ENCODE measurements at places on chromosomes 6 and 20.

DNA sequence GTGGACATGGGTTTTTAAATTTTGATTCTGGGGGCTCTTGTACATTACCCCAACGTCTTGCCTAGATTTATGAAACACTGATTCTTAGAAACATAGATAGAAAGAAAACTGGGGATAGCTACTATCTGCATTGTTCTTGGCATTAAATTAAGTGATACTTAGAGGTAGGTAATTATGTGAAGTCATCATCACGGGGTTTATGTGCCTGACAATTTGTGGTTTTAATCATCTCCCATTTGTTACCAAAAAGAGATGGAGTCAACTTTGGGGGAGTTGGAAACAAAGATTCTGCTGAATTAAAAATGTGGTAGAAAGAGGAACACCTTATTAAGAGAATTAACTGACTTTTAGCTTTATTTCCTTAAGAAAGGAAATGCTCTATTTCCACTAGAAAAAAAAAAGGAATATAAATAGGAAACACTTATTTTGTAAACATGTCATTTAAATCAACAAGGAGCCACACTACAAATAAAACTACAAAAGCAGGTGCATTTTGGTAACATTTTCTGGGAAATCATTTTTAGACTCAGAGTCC is 5.6 kb downstream of the TNFAIP3 start:
- no peak for ATAC-seq

- ATAC-seq, result no peak
Observed at GRCh38 chr6:43781941-43782704, 12.1 kb downstream of the VEGFA start.

DNA sequence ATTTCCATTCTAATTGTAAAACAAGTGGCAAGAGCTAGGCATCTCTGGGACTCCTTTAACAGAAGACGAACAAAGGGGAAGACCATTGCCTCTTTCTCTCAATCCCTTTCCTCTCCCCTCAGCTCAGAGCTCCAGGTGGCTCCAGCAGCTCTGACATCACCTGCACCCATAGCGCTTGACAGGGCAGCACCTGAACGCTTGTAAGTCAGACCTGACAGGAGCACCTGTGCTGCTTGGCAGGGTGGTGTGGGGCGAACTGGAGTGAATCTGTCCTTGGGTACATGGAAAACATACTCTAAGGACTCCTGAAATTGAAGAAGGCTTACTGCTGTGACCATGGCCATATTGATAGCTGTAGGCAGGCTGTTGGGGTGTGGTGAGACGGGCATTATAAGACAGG is 409.5 kb upstream of the AGPAT4 start:
- ATAC-seq, result no peak

DNA sequence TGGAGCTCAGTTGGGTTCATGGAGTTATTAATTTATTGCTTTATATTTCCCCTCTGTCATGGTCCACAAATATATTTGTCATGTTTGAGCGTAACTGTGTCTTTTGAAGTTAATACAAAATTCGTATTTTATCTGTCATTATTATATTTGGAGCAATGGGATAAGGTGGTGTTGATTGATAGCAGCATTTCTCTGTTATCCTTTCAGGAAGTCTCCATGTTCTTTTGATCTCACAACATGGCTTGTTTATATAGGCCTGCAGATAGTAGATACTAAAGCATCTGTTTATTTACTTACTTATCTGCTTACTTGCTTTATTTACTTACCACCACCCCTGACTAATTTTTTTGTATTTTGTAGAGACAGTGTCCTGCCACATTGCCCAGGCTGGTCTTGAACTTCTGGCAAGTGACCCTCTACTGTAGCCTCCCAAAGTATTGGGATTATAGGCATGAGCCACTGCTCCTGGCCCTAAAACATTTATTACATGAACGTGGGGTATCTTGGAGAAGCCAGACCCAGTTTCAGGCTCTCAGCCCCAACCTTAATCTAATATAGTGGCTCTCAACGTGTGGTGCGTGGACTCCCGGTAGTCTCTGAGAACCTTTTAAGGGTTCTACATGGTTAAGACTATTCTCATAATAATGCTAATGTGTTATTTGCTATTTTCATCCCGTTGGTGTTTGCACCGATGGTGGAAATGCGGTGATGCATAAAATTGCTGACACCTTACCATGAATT is 104.2 kb downstream of the NCOA3 start:
- ATAC-seq, result no peak

GRCh38 chr6:39917329-39917728 is 16.9 kb downstream of the MOCS1 start:
- no peak for ATAC-seq

DNA sequence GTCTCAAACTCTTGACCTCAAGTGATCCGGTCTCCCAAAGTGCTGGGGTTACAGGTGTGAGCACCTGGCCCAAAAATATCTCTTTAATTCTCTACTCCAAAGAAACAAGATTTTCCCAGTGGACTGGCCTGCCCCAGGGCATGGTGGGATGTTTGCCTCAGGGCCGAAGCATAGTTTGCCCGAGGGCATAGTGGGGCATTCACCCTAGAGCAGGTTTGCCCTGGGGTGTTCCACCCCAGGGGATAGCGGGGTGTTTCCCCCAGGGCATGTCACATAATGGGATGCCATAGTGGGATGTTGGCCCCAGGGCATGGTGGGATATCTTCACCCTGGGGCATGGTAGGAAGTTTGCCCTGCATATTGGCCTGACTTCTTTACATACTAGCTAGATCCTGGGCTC is 97.2 kb downstream of the VEGFA start:
- no peak for ATAC-seq

- ATAC-seq, result no peak
Observed at GRCh38 chr6:80210618-80211017, 104.1 kb downstream of the BCKDHB start.

- no peak for ATAC-seq
Observed at GRCh38 chr6:61538801-61539200, 747.2 kb downstream of the KHDRBS2 start.

- no peak for ATAC-seq
Observed at GRCh38 chr6:96898241-96898851, 655 bp upstream of the NDUFAF4 start.

DNA sequence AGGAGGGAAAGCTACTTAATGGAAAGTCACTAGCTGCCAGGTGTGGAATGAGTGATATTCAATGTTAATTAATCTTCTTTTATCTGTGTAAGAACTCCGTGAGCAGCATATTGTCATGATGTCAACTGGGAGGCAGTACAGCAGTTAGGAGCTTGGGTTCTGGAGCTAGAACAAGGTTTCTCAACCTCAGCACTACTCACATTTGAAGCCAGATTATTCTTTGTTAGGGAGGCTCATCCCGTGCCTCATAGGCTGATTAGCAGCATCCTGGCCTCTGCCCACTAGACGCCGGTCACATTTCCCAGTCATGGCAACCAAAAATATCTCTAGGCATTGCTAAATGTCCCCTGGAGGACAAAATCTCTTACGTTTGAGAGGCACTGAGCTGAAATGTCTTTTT is 41.2 kb downstream of the BCAS1 start:
- no peak for ATAC-seq

DNA sequence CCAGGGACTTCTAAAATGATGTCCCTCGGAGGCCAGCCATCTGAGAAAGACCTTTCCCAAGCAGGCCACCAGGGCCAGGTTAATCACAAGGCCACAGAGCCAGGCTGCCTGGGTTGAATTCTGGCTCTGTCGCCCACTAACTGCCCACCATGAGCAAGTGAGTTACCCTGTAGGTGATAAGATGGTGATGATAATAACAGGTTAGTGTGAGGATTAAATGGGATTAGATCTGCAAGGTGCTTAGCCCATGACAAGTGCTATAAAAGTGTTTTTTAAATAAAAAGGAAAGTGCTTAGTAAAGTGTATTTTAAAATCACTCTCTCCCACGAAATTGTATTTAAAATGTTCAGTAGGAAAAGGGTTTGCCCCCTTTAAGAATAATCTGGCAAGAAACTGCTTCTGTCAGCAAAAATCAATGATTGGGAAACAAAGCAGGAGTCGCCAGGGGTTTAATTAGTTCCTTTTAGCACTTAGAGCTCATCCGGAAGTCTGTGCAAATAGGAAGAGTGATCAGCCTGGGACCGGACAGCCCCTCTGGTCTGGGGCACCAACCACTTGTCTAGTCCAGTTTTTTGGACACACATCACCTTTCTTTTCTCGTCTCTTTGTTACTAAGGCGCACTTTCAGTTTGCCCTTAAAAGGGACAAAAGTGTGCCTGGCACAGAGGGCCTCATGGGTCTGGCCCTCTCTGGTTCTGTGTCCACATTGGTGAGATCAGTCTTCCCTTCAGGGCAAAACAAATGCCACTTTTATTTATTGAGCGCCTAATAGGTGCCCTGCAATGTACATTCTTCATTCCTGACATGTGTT is 150.4 kb downstream of the GRM4 start:
- no peak for ATAC-seq

GRCh38 chr20:50366270-50367103 is 143.7 kb upstream of the PTPN1 start:
- no peak for ATAC-seq

- ATAC-seq, result no peak
Observed at GRCh38 chr6:130895516-130895915, 68.3 kb downstream of the SMLR1 start.

GRCh38 chr20:12264711-12265110 is 347.0 kb downstream of the BTBD3 start:
- ATAC-seq, result no peak

- no peak for ATAC-seq
Observed at GRCh38 chr6:111184827-111185532, 97.7 kb downstream of the SLC16A10 start.

- ATAC-seq, result no peak
Observed at GRCh38 chr20:34537651-34538050, 20.9 kb upstream of the MAP1LC3A start.

DNA sequence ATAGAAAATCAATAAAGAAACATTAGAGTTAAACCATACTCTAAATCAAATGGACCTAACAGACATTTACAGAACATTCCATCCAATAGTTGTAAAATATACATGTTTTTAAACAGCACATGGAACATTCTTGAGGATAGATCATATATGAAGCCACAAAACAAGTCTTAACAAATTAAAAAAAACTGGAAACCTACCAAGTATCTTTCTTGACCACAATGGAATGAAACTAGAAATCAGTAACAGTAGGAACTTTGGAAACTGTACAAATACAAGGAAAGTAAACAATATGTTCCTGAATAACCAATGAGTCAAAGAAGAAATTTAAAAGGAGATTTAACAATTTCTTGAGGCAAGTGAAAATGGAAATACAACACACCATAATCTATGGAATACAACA is 91.2 kb upstream of the GLP1R start:
- ATAC-seq, result no peak

- no peak for ATAC-seq
Observed at GRCh38 chr6:11213422-11214021, 18.9 kb downstream of the NEDD9 start.

DNA sequence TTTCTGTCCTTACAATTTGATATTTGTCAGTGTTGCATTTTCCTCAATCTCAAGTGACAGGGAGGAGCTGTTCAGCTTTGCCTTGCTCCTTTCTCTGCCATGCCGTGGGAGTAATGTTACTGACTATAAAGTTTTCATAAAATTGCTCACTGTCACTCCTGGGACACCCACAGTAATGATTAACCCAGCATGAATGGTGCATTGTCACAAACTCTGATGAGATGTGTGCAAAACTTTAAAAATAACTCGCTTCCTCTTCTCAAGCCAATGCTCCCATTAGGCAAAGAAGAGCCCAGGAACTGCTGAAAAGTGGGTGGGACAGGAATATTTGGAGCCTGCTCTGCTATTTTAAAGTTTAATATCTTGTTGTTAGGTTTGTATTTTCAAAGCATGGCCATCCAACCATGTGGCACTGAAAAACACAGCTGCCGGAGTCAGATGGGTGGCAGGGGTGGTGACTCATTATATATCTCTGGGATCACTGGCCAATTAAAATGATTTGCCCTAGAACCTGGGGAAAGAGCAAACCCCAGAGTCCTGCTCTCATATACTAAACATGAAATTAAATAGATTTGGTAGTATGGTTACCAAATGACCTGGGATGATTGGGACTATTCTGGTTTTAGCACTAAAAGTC is 260.1 kb downstream of the BTBD3 start:
- no peak for ATAC-seq

GRCh38 chr6:41604006-41604405 is 34.3 kb upstream of the MDFI start:
- ATAC-seq, result no peak

- peak; percentile 97 for ATAC-seq
Observed at GRCh38 chr20:46994341-46994740, 99.7 kb downstream of the EYA2 start.

- ATAC-seq, result no peak
Observed at GRCh38 chr6:53113742-53114141, 34.9 kb downstream of the GCM1 start.

DNA sequence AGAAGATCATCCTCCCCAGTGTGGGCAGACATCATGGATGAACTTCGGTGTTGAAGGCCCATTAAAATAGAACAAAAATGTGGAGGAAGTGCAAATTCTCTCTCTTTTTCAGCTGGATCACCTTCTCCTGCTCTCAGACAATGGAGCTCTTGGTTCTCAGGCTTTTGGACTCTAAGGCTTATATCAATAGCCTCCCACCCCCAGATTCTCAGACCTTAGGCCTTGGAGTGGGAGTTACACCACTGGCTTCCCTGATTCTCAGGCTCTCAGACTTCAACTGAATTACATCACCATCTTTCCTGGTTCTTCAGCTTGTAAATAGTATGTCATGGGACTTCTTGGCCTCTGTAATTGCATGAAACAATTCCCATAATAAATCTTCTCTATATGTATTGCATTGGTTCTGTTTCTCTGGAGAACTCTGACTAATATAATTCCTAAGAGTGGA is 36.6 kb downstream of the NSFL1C start:
- ATAC-seq, result no peak

DNA sequence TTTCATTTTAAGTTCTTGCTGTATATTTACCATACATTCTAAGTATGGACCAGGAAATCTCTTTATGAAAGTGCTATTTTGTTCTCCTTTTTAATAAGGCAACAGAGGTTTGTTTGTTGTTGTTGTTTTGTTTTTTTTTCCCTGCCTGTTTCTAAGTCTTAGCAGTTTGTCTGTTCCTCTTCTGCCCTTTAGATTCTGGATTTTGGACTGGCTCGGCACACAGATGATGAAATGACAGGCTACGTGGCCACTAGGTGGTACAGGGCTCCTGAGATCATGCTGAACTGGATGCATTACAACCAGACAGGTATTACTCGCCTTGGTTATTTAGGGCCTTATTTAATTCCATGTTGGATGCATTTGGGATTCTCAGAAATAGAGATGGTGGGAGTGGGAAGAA is 48.0 kb downstream of the MAPK14 start:
- no peak for ATAC-seq

DNA sequence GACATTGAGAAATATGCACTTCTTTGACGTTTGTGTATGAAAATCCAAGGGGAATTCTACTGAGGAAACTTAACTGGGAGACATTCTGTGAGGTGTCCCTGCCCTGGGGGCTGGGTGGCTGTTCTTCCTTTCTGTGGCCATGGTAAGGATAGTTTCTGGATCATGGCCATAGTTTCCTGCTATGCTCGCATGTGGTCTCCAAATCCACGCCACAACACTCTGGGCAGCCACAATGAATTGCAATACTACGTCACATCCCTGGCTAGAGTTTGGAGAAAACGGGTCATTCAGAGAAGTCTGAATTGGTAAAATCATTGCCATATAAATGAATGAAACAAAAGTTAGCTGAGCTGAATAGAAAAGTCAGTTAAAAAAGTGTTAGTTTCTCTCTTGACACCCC is 230.6 kb downstream of the UTRN start:
- ATAC-seq, result no peak

GRCh38 chr6:53111865-53112264 is 36.8 kb downstream of the GCM1 start:
- ATAC-seq, result no peak
